ENCODE measurements at places on chromosomes 2 and 18.

- no peak for DNase-seq
These were observed 98.6 kb upstream of the NCK2 start for GRCh38 chr2:105645938-105646773.

DNA sequence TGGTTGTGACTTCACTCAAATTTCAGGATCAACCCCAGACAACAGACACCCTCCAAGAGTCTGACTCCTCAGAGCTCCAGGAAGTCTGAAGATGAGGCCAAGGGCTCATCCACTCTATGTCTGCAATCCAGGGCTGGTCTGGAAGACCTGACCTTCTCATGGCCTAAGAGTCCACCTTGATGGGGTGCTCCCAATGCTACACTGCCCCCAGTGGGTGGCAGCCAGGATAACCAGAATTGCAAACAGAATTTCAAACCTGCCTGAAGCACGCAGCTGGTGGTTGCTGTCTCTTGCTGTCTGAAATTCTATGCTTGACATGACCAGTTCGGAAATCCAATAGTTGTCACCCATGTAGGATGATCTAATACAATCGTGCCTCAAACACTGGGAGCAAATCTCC is 96.0 kb downstream of the UXS1 start:
- DNase-seq = no peak

DNA sequence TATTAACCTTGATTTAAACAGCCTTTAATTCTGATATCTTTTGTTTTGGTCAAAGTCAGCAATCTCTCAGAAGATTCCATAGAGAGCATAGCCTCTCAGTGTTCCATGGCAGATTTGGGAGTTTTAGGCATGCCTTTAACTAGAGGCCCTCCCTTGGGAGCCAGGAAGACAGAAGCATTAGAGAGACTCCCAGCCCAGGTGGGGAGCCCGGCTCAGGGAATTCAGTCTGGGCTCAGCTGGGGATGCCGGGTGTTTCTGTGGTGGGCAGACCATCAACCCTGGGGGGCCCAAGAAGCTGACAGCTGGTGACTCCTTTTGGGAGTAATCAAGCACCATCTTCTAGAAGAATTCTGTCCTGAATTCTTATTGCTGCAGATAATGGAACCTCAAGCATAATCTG is 99.7 kb upstream of the CELF4 start:
- DNase-seq = no peak

GRCh38 chr2:201084863-201085262 is 13.1 kb downstream of the NDUFB3 start:
- no peak for DNase-seq

DNA sequence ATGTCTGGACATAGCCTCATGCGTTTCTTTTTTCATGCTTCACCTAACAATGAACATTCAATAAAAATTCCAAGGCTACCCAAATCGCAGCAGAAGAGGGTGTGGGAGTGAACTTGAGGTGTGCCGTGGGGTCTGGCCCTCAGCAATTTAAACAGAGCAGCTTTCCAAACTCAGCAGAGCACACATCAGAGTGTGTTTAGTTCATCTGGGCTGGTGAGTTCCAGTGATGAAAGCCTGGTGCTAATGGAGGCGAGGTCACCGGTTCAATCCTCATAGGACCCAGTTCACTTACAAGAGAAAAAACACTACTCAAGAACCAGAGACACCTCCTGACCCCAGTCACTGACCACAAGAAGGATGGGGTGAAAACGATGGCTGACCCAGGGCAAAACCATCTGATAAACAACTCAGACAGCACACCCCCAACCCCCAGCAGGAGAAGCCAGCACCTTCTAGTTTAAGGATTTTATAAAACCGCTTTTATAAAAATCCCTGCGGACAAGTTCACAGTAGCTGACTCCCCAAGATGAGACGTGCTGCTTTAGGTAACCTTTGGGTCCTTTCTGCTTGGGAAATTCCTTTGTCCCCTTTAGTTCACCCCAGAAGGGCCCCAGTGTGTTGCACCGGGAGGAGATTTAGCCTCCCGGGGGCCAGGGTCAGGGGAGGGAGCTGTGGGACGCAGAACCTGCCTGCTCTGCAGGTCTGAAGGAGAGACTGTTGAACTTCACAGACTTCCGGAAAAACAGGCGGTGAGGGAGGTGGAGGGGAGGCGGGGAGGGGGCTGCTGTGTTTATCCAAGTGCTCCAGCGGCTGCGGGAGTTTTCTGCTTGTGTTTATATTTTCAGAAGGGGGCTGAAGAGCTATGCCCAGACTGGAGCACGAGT is 152.7 kb upstream of the SOX11 start:
- DNase-seq = no peak

GRCh38 chr18:79062806-79063205 is 6.4 kb upstream of the ATP9B start:
- no peak for DNase-seq

GRCh38 chr2:201746551-201746950 is 34.2 kb downstream of the ALS2 start:
- DNase-seq = no peak

GRCh38 chr2:227222292-227222691 is 57.9 kb downstream of the COL4A3 start:
- DNase-seq = no peak

- no peak for DNase-seq
These were observed 3.3 kb downstream of the HOXD3 start for GRCh38 chr2:176160251-176160985.

DNA sequence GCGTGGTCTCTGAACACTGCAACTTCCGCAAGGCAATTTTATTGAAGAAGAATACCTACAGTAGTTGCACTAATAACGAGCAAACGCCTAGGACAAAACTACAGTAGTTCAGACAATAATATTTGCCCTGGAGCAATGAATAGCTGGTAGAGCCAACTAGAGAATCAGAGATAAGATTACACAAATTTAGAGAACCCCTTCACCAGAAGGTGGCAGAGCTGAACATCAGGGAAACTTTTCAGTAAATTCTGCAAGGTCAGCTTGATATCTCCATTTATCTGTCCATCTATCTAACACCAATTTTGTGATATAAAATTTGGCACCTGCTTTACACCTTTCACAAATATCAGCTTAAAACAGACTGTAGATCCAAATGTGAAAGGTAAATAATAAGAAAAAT is 43.8 kb downstream of the CDH19 start:
- DNase-seq = no peak

- DNase-seq = no peak
These were observed 139.3 kb upstream of the CTNNA2 start for GRCh38 chr2:79373358-79374130.

DNA sequence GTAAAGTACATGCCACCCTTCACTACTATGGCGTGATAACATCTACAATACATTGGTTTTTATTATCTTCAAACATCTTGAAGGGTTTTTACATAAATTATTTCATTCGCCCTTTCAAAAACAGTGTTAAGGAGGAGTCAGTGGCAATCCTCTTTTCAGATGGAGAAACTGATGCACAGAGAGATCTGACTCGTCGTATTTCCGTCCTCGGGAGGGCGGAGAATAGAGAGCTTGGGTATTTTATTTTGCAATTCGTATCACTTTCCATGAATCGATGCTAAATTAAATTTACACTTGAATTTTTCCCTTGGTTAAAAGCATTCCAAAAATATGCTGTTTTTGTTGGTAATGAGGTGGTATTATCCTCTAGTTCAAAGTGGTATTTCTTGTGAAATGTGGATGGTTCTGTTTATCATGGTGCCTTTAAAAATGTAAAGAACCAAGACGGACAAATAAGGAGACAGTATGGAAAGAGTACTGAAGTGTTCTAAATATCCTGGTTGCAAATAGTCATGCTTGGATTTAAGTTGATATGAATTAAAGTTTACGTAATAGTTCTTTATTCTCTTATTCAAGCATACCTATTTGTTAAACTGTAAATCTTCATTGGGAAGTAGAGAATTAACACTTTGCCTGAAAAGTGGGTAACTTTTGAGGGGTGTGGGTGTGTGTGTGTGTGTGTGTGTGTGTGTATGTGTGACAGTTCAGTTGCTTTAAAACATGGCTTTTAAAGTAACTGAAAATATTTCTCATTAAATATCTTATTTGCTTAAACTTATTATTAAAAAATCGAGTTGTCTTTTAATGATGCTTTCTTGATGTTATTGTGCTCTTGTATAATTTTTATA is 5.6 kb downstream of the PHLPP1 start:
- DNase-seq = no peak

- no peak for DNase-seq
These were observed 147.7 kb upstream of the GATA6 start for GRCh38 chr18:22021701-22022100.

- no peak for DNase-seq
These were observed 130.6 kb upstream of the ZSWIM2 start for GRCh38 chr2:186979439-186980116.

GRCh38 chr2:69149631-69150215 is 136.7 kb downstream of the ANTXR1 start:
- DNase-seq = no peak

- DNase-seq = no peak
These were observed 5.7 kb downstream of the FAM237A start for GRCh38 chr2:206647985-206648384.

GRCh38 chr18:37524498-37525261 is 40.9 kb downstream of the CELF4 start:
- DNase-seq = no peak

DNA sequence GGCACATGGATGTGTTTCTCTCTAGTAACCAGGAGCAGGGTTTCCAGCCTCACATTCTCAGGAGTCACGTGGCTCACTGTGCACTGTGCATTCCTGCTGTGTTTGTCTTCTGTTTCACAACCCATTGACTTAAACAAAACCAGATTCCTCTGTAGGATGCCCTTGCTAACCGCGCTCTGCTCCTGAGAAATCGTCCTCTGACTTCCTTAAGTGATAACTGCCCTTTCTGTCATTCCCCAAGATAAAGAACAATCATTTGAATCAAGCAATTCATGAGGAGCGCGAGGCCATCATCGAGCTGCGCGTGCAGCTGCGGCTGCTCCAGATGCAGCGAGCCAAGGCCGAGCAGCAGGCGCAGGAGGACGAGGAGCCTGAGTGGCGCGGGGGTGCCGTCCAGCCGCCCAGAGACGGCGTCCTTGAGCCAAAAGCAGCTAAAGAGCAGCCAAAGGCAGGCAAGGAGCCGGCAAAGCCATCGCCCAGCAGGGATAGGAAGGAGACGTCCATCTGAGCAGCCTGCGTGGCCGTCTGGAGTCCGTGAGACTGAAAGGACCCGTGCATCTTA is 60.2 kb downstream of the RALBP1 start:
- peak; percentile 86 for DNase-seq

GRCh38 chr2:109185338-109185737 is 56.3 kb downstream of the SH3RF3 start:
- DNase-seq = no peak

- no peak for DNase-seq
These were observed 166.9 kb upstream of the KLF7 start for GRCh38 chr2:207332480-207333212.

DNA sequence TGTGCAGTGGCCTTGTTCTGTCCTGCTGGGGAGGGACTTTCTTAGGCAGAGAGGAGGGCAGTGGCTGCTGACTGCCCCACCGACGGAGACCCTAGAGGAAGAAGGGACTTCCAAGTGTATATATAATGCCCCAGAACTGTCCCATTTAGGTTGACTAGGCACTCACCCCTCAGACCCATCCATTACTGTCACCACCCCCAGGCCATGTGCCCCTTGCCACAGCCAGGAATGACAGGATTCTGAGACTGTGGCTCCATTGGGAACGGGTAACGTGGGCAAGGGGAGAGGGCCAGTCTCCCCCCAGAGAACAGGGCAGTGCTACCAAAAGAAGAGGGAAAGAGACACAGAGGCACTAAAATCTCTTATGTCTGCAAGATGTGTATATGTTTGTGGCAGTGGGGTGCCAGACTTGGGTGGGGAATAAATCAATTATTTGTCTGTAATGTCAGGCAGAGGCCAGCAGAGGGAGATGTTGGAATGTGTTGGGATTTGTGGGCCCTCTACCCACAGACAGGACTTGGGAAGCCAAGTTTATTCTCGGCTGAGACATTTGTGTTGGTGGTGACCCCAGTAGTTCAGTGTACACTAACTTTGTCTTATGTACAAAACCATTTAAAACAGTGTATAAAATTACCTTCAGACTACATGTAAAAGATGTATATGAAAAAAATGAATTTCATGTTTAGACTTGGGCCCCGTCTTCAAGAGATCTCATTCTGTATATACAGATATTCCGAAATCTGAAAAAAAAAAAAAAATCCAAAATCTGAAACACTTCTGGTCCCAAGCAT is 24.0 kb upstream of the TMEM37 start:
- DNase-seq = peak; percentile 13

GRCh38 chr2:225010804-225011203 is 31.5 kb downstream of the DOCK10 start:
- no peak for DNase-seq

DNA sequence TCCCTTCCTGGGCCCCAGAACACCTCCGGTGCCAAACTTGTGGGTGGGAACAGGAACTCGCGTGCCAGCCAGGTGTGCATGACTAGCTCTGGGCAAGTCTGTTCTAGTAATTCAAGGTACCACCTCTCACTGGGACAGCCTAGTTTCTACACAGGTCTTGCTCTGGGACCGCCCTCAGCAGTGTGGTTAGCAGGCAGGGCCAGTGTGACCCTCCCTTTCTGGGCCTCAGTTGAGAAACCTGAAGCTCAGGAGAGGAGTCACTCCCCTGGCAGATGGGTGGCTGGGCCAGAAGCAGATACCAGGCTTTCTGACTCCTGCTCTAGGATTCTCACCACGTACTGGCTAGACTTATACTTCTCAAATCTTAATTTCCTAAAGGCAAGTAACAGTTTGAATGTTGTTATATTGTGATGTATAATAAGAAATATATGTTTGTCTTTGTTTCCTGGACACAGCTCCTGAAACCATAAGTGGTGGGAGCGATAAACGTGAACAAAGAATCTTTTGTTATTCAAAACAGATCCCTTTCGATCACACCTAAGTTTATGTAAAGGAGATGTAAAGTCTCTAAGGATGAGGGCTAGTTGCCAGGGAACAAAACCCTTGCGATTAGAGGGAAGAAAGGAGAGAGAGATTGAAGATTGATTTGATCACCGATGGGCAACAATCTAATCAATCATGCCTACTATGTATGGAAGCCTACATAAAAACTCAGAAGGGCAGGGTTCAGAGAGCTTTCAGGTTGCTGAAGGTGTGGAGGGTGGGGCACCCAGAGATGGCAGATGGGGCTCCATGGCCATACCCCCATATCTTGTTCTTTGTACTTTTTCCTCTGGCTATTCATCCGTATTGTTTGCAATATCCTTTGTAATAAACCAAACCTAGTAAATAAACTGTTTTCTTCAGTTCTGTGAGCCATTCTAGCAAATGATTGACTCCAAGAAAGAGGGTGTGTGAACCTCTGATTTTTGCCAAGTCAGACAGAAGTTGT is 952 bp upstream of the UGT1A6 start:
- no peak for DNase-seq
